CD4-positive, alpha-beta T cell treated with Interleukin-6 at 100 ng/mL for 8 hours (primary cell): ENCODE measurements at places on chromosomes 4 and X.
A peak's percentile ranks its signal among the peaks of the same experiment; 100 is the strongest.

DNA sequence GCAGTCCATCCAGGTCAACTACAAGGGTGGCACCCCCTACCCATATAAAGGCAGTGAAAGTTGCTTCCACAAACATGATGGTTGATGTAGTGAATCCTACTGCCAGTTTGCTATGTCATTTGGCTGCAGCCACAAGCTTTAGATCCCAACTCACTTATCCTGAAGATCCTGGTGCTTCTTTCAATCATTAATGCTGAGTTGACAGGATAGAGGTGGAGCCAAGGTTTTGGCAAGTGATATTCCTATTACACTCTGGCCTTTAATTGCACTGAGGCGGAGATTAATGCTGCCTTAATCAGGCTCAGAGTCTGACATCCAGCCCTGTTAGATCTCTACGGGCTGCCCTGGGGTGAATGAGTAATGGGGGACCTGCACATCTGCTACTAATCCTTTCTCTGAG lies 542.4 kb upstream of the ARX start:
- no peak for DNase-seq

GRCh38 chrX:85622635-85623034 lies 243.2 kb upstream of the POF1B start:
- no peak for DNase-seq

DNA sequence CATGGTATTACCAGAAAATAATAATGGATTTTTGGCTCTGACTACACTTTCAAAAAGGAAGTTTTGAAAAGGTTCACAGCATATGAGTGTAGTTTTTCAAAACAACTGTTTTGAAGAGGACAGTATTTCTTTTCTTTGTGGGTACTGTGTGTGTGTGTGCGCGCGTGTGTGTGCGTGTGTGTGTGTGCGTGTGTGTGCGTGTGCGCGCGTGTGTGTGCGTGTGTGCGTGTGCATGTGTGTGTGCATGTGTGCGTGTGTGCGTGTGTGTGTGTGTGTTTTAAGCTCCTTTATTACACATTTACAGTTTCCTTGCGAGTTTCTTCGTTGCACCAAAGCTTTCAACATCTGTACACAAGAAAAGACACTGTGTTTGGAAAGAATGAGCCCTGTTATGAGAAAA lies 755.4 kb downstream of the SH3BGRL start:
- DNase-seq, result no peak

DNA sequence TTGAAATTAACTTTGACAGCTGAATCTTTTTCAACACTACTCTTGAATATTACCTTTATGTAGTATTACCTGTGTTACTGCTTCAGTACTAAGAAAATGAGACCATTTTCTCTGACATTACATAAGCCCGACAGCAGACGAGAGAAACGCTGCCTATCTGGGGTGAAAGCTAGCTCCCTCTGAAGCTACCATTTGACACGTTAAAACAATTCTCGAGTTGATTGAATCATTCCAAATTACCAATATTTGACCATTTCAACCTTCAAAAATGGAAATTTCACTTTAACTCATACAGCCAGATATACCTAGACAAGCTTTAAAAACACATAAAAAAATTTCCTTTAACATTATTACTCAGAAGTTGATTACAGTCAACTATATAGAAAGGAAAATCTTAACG lies 836 bp downstream of the GPM6A start:
- no peak for DNase-seq

GRCh38 chr4:148192526-148192925 lies 249.7 kb downstream of the NR3C2 start:
- DNase-seq, result no peak

DNA sequence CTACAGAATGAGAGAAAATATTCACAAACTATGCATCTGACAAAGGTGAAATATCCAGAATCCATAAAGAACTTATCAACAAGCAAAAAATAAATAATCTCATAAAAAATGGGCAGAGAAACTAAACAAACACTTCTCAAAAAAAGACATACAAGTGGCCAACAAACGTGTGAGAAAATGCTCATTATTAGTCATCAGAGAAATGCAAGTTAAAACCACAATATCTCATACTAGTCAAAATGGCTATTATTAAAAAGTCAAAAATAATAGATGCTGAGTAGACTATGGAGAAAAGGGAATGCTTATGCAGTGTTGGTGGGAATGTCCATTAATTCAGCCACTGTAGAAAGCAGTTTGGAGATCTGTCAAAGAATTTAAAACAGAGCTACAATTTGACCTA lies 533.3 kb downstream of the TMA16 start:
- no peak for DNase-seq

GRCh38 chrX:132489578-132490419 lies 961 bp upstream of the MBNL3 start:
- peak; percentile 32 for DNase-seq

DNA sequence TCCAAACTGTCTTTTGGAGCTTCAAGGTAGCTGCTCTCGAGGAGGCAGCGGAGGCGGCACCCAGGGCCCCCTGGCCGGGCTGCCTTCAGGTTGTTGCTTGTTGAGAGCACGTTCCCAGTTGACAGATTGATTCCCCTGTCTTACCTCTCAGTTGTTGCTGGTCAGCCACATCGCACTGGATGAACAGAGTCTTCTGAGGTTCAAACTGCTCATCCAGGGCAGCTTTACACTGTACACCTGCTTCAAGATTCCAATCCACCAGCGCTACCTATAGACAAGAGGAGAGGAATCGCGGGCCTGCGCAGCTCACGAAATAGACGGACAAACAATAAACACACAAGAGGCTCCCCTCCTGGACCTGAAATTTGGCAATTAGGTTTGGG lies 497 bp downstream of the HPGD start:
- peak; percentile 8 for DNase-seq

DNA sequence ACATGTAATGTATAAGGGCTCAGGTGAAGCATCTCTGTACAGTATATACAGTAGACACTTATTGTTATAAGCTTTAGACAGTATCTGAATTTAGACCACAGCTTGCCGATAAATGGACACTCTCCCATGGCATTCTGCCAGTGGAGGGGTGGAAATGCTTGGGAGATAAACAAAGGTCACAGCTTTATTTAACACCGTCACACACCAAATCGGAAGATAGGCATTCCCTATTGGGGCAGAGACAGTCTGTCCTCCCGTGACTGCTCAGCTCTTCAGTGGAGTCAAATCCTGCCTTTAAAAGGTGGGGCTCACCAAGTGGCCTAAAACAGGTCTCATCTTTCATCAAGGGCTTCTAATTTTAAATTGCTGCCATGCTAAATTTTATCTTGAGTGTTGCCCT lies 178.8 kb downstream of the CAMK2D start:
- no peak for DNase-seq

GRCh38 chrX:125096469-125096868 lies 223.2 kb upstream of the TEX13C start:
- no peak for DNase-seq

- no peak for DNase-seq
Measured at GRCh38 chrX:111886678-111887077, 10.7 kb downstream of the TRPC5OS start.

DNA sequence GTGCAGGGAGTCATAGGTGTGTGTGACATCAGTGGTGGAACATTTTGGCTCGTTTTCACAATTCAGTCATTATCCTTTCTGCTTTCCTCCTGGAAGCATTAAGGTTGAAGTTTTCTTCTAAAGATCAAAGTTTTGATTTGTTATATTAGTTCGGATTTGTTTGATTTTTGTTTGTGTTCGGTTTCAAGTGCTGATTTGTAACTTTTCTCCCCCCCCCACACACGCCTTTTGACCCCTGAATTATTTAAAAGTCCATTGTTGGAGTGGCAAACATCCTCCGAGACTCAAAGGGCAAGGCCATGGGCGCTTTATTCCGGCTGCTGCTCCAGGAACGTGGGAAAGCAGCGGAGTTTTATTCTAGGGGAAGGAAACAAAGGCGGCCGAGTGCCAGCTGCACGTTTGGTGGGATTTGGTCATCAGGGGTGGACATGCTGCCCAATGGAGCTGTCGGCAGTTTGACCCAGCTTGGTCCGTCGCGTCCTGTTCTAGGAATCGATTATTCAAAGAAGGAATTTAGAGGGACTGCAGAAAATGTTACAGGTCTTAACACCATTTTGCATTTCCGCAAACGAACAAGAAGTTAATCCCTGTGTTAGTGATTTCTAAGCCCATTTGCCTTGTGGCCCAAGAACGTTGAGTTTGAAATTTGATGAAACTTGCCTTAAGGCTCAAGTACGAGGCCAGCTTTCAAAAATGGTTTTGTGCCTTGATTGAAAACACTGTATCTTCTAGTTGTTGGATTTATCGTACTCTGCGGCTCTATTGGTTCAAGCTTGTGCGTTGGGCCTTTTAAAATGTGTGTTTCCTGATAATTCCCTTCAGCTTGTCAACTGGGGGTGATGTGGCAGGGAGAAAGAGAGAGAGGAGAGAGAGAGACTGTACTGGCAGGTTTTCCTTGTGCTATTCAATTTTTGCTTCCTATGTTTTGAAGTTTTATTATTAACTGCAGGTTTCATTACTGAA lies 565 bp upstream of the ZNF41 start:
- no peak for DNase-seq
